ENCODE measurements at places on chromosomes 6 and 20.

- no peak for DNase-seq
Measured at GRCh38 chr6:25418454-25419052, 139.4 kb downstream of the CARMIL1 start.

GRCh38 chr6:154140743-154141142 is 101.7 kb downstream of the OPRM1 start:
- no peak for DNase-seq

GRCh38 chr20:62665826-62666735 is 23.8 kb downstream of the SLCO4A1 start:
- peak; percentile 18 for DNase-seq

DNA sequence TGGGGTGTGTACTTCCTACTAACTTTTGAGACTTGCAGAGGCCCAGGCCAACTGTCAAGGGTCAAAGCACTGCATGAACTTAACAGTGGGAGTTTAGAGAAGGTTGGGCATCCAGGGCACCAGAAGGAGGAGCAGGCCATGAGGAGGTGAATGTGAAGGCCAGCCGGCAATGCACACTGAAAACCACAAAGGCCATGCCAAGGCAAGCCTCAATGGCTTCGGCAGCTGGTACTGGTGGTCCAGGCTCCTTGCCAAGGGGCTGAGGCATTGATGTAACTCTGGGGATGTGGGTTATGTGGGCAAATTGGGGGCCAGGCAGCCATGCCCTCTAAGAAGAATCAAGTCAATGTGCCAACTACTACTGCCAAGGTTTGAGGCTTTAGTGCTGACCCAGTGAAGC is 222.4 kb downstream of the UNC5CL start:
- DNase-seq, result no peak

DNA sequence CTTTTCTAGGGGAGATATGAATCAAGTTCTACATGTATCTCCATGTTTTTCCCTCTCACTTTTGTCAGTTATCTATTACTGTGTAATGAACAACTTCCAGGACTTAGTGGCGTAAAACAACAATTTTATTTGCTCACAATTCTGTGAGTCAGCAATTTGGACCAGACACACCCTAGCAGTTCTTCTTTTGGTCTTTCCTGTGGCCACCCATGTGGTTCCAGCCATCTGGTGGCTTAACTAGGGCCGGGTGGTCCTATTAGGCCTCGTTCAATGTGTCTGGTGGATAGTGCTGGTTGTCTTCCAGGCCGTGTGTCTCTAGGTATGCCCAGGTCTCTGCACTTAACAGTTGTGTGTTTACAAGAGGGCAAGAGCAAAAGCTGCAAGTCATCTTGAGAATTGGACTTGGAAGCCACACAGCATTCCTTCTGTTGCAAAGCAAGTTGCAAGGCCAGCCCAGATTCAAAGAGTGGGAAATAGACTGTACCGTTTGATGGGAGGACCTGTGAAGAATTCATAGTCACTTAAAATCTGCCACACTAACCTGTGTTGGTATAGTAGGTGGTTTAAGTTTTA is 20.8 kb upstream of the SLC35D3 start:
- DNase-seq, result no peak

GRCh38 chr6:30895343-30895742 is 11.0 kb downstream of the DDR1 start:
- DNase-seq, result no peak

- no peak for DNase-seq
Measured at GRCh38 chr6:164166996-164167395, 752.5 kb downstream of the QKI start.

GRCh38 chr20:11976966-11977365 is 59.3 kb downstream of the BTBD3 start:
- no peak for DNase-seq

Measured in epithelial cell of esophagus (primary cell).